Kidney tubule cell (primary cell): ENCODE measurements at places on chromosomes 1 and 21.

DNA sequence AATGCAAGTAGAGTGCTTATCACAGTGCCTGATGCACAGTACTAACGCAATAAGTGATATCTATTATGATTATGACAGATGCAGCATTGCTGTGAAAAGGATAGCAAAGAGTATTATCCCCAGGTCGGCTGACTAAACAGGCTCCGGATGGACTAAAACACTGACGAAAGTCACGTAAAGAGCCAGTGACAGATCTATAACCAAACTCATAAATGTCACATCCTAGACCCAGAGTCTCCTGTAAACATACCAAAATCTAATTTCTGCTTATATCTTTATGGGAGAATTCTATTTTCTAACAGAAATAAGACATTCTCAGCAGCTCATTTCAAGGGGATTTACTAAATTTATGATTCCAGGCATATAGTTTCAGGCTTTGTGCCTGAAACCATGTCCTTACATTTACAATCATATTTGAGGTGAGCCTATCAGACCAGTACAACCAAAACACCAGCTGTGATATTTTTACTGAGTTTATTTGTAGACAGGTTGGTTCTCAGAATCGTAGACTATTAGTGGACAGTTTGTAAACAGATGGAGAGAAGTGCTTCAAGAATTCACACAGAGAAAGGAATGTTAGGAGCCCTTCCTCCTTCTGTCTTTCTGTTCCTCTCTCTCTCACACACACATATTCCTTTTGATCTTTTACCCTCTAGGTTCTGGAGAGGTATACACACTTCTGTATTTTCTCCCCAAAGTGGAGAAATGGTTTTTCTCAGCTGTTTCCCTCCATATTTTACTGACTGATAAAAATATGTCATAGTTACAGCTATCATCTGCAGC is 52.4 kb upstream of the WDR26 start:
- no peak for DNase-seq

DNA sequence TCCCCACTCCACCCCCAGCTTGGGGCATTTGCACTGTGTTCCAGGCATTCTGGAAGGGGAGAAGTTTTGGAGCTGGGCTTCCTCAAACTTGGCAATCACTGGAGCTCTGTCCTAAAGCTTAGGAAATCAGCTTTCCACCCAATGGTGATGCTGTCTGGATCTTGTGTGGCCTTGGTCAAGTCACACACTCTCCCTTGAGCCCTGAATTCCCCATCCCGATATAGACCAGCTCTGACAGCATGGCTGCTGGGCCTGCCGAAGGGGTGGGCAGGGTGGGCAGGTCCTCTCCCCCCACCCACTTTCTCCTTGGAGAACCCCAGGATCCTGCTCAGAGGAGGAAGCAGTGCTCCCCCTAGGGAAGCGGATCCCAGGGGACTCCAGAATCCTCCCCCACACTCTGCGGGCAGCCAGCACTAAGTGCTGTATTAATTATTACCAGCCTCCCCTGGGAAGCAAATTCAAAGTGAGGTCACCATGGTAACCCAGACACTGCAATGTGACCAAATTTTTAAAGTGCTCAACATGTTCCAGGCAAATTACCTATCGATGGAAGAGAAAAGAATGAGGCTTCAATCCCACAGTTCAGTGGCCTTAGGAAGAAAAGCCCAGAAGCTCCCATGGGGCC is 21.3 kb upstream of the LDLRAP1 start:
- peak; percentile 68 for DNase-seq

DNA sequence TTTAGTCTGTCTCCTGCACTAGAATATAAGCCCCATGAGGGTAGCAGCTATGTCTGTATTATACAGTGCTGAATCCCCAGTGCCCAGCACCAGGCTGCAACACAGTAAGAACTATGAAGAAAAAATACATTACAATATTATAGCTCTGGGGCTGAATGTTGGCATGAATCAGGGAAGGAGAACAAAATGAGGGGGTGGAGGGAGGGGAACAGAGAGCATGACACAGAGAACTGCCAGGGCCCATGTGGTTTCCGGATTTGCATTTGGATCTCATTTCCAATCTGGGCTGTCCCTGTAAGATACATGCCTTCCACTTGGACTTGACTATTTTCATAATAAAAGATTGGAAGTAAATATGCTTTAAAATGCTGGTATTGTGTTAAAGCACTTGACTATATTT is 35.8 kb downstream of the C1orf198 start:
- DNase-seq = no peak

GRCh38 chr21:42312626-42313104 is 2.5 kb downstream of the TFF3 start:
- DNase-seq = no peak

DNA sequence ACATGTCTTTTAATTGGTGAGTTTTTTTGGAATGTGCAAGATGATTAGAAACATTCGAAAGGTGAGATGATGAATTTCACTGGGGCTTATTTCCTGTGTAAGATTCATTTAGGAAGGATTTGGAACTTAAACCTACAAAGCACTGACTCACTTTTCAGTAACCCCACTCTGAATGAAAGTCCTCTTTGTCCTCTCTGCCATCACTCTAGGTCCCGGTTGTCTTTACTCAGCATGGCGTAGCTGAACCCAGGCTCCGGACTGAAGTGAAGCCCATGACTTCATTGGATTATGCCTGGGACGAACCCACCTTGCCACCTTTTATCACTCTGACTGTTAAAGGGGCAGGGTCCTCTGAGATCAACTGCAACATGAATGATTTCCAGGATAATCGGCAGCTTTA is 139.4 kb downstream of the VPS13D start:
- peak; percentile 75 for DNase-seq

DNA sequence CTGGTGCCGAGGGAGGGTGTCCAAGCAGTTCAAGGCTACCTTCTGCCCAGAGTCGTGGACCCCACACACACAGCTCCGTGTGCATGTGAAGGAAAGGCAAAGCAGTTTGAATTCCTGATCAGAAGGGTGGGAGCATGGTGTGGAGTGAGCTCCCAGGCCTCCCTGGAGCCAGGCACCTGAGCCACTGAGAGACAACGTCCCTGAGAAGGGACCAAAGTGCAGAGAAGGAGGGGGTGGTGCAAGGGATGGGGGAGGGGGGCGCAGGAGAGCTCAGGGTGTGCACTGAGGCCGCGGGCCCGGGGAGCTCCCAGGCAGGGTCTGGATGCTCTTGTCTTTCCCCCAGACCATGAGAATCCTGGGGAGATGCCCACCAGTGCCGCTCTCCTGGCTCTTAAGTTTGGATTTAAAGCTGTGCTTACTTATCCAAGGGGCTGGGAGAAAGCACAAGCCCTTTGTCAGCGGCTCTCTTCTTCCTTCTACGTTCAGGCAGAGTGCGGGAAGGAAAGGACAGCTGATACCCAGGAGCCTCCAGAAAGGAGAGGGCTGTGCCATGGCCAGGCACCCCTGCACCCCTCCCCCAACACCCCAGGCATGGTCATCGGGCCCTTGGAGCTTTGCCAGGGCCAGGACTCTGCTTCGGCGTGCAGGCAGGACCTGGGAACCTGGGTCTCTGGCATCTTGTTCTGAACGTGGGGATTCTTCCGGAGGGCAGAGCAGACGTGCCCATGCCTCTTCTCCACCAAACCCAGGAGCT is 24.1 kb downstream of the ACTA1 start:
- DNase-seq = no peak

DNA sequence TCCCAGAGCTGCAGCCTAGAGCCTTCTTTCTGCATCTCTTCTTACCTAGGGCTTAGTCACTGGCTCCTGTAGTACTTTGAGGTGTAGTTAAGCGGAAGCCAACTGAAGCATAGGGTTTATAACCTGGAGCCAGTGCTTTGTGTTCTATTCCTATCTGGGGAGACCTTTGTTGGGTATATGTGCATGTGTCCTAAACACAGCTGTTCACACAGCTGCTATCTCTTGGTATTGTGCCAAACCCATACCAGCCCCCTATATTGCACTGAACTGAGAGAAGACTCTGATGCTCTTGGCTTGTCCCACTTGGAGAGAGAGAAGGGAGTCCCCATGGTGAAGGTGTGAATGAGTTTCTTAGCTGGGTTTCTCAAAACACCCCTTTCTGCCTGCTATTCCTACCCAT is 17.2 kb upstream of the NFASC start:
- no peak for DNase-seq

DNA sequence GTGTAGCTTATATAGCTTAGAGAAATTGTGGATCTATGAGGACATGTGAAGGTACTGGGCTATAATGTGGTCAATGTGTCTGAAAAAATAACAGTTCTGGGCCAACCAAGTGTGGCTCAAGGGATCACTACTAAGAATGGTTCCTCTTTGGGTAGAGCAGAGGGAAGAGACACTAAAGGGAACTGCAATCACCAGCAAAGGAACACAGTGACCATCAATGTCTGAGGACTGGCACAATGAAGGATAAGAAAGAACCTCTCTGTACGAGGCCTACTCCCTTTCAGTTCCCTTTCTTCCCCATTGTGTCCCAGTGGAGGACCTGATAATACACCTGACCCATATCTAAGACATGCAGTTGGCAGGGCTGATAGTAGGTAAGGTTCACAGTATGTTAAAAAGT is 89.9 kb upstream of the JAK1 start:
- DNase-seq = no peak

GRCh38 chr1:113978863-113979702 is at the start of gene OLFML3:
Gene OLFML3 (plus strand): TSS chr1:113979474. CDS start chr1:113979517, 43 bp downstream.
- peak; percentile 84 for DNase-seq

- peak; percentile 11 for DNase-seq
These were observed 6.5 kb upstream of the ATP1A4 start for GRCh38 chr1:160144921-160145320.

DNA sequence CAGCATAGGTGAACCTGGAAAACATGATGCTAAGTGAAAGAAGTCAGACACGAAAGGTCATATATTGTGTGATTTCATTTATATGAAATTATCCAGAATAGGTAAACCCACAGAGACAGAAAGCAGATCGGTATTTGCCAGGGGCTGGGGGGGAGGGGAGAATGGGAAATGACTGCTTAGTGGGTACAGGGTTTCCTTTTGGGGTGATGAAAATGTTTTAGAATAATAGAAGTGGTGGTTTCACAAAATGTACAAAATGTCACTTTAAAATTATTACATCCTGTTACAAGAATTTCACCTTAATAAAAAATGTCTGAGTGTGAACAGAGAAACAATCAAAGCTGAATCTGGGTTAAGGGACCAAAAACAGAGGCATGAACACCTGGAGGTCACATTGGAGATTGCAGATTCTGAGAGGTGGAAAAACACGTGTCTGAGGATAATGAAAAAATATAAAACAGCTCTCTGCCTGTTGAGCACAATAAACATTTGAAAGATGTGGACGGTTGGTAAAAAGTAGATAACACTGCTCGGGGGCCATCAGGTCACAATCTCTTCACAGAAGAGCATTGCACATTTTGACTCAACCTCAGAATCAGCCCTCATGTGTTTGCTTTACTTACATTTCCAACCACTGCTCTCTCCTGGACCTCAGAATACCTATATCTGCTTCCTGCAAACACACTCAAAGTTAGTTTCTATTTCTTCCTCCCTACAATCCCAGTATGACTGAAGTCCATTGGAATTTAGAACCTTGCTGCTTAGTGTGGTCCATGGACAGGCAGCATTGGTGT is 3.2 kb downstream of the SLAMF6 start:
- DNase-seq = peak; percentile 79

GRCh38 chr21:45983981-45984551 is 2.5 kb downstream of the COL6A1 start:
- DNase-seq = no peak

GRCh38 chr1:14824314-14824915 is 225.9 kb downstream of the KAZN start:
- DNase-seq = no peak

GRCh38 chr1:6652986-6653385 is 28.3 kb downstream of the THAP3 start:
- no peak for DNase-seq

DNA sequence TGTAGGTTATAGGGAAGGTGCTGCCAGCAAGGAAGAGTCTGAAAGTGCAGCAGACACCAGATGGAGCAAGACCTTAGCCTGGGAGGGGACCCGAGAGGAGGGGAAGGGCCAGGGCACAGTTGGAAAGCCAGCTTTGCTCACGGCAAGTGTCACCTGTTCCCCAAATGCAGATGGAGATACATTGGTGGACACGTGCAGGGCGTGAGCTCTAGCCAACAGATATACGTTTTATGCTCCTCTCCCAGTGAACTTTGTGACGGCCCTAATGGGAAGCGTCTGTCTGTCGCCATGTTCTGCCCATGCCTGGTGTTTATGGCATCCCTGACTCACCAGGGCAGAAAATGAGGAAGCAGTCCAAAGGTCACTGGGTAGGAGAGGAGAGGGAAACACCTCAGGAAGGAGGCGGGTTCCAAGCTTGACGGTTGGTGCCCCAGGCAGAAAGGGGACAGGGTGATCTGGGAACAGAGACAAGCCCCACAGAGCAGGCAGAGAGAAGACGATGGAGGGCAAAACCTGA is 7.6 kb downstream of the GPA33 start:
- peak; percentile 86 for DNase-seq

DNA sequence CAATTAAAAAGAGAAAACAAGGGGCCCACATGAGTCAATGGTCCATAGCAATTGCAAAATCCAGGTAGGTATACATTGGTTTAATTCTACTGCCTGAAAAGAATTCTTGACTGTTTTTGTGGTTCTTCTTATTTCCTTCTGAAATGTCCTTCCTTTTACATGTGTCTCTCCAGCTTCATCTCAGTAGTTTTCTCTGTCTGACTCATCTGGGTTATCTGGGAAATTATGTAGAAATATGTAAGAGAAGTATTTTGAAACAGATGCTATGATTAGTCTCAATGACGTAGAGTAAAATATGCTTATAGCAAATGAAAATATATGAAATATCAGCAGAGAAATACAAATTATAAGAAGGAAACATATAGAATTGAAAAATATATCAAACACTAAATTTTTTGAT is 953.2 kb downstream of the BRINP3 start:
- no peak for DNase-seq

- DNase-seq = no peak
These were observed 3.1 kb downstream of the FUCA1 start for GRCh38 chr1:23864801-23865542.

DNA sequence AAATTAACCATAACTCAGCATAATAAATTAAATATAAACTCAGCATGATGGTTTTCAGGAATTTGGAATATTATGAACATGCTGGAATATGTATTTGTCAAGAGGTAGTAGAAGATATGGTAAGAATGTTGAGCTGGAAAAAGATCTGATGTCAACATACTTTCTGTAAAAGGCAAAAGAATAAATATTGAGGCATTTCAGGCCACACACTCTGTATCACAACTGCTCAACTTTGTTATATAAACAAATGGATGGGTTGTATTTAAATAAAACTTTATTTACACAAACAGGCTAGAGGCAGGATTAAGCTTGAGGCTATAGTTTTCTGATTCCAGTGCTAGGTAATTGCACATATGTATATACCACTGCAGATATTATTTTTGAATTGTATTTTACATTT is 1409.4 kb downstream of the MRPL39 start:
- no peak for DNase-seq

- no peak for DNase-seq
These were observed 99.6 kb upstream of the FBXO28 start for GRCh38 chr1:224014330-224014649.
